ENCODE measurements at places on chromosomes 1 and 21. TPM values are rescaled to one million over a fixed set of nuclear protein-coding genes. Genes with fewer than 3 reads are reported as not detected.

GRCh38 chr1:225813214-225813964 lies 3.5 kb downstream of the EPHX1 start:
- DNase-seq: peak; percentile 74

DNA sequence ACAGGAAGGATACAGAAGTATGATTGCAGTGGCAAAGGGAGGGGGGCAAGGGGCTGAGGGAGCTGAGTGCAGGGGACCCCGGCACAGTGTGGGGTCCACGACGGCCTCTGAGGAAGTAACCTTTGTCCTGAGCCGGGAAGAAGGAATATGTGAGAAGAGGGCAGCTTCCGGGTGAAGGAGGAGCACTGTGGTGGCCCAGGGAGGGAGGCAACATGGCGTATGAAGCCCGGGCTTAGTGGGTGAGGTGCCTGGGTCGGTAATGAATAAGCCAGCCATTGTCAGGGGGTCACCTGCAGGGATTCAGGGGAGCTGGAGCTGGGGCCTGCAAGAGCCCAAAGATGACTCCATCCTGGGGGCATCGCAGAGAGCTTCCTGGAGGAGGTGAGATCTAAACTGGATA lies 200.4 kb downstream of the FOXD2 start:
- DNase-seq: no peak

DNA sequence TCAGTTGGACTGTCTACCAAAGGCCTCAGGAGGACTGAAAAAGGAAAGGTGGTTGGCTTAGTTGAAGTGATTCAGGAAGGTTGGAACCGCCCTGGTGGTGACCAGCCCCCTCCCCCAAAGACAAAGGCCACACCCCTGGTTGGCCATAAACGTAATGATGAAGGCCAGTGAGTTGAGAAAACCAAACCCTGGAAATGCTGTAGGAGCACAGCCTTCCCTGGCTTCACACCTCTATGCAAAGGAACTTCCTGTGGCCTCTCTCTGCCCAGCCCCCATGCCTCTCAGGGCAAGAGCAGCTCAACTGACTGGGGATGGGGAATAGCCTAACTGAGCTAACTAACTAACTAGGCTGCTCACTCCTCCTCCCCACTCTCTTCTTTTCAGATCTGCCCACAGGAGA lies 90.4 kb downstream of the NPHP4 start:
- DNase-seq: no peak

- no peak for DNase-seq
Measured at GRCh38 chr1:76865696-76866286, 1.5 kb upstream of the ST6GALNAC5 start.

- DNase-seq: no peak
Measured at GRCh38 chr1:9626201-9626608, 25.3 kb upstream of the PIK3CD start.

GRCh38 chr1:197198911-197199310 lies 52.4 kb upstream of the ASPM start:
- no peak for DNase-seq

GRCh38 chr1:230494514-230494913 lies 68.4 kb upstream of the PGBD5 start:
- no peak for DNase-seq

DNA sequence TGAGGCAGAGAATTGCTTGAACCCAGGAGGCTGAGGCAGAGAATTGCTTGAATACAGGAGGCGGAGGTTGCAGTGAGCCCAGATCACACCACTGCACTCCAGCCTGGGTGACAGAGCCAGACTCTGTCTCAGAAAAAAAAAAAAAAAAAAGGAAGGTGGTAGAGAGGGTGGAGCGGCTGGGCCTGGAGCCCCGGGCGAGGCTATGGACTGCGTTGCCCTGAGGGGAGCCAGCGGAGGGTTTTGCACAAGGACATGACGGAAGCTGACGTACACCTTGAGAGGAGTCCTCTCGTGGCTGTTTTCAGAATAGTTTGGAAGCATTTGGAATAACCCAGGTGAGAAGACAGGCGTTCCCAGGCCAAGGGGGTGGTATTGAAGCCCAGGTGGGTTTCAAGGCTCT lies 6.9 kb upstream of the FBLIM1 start:
- no peak for DNase-seq

DNA sequence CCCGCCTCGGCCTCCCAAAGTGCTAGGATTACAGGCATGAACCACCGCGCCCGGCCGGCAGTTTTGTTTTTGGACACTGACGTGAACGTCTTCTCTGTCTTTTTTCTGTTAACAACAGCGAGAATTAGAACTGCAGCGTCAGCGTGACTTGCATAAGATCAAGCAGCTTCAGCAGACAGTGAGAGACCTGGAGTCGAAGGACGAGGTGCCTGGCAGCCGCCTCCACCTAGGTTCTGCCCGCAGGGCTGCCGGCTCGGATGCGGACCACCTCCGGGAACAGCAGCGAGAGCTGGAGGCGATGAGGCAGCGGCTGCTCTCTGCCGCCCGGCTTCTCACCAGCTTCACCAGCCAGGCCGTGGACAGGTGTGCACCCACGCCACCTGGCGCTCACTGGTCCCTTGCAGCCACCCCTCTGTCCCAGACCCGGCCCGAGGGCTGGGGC lies 22.9 kb upstream of the DIP2A start:
- no peak for DNase-seq

DNA sequence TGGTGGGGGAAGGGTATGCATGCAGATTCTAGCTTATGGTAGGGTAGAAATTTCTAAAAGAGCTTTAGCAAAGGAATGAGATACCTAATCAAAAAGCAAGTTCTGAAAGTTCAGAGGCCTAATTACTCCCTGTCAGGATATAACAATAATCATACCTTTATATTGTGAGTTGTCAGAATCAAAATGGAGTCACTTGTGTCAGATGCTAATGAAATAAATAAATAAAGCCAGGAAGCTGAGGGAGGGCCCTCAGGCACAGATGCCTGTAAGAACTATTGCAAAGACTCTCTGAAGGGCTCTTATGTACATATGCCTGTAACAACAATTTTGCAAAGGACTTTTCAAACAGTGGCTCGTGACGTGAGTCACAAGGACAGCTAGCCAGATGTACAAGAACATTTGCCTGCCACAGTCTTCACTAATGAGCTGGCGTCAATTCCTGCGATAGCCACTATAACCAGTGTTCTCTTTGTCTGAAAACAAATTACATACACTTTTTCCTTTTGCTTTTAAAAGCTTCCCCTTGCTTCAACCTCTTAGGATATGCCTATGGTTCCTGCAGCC lies 27.4 kb upstream of the DNASE2B start:
- peak; percentile 56 for DNase-seq

GRCh38 chr1:200260597-200261335 lies 149.1 kb downstream of the ZNF281 start:
- DNase-seq: no peak

DNA sequence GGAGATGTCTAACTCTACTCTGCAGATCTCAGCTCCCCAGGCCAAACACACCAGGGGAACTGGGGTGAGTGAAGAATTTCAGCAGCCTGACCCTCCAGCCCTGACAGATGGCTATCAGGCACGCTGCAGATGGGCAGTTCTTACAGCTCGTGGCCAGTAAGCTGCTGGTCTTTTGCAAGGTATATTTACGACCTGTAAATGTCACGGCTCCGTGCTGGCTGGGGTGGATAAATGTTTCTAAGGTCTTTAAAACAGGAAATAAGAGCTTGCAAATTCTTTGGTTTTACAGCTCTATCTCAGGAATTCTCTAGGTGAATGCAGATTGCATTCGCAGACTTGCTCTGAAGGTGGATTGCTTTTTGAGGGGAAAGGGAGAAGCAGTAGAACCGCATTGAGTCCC lies 10.1 kb downstream of the DOP1B start:
- DNase-seq: no peak

DNA sequence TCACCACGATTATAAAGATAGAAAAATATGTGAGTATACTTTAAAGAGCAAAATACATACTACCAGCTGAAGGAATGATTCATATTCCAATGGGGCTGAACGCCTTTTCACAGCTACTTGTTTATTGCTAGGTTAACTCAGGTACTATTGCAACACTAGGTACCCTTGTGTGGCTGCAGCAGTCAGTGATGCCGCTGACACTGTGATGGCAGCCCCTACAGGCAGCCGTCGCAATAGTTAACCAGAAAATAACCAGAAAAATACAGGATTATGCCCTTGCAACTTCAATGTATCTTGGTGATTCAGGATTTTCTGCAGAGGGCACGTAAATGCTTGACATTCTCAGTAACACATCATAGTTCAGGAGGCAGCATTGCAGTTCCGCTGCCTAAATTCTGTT lies 1.6 kb upstream of the MARK1 start:
- DNase-seq: no peak

- DNase-seq: peak; percentile 56
Measured at GRCh38 chr1:9466780-9467758, 72.2 kb upstream of the SLC25A33 start.

DNA sequence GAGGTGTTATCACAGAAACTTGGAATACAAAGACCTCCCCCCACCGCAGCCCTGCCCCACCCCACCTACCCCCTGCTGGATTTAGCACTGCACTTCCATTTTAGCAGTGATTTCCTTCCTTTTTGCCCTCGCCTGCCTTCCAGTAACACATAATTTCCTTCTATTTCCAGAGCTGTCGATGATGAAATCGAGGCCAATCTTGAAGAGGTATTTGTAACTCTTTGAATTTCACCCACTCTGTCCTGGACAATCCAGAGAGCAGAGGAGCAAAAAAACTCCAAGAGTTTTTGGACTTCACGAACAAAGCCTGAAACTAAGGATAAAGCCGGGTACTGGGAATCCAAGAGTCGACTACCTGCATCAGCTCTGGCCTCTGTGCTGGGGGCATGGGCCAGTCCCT lies 49.1 kb downstream of the CAPN2 start:
- DNase-seq: no peak

- no peak for DNase-seq
Measured at GRCh38 chr1:160058087-160058486, 11.9 kb downstream of the KCNJ10 start.

- no peak for DNase-seq
Measured at GRCh38 chr1:154496383-154496782, 5.6 kb upstream of the TDRD10 start.

DNA sequence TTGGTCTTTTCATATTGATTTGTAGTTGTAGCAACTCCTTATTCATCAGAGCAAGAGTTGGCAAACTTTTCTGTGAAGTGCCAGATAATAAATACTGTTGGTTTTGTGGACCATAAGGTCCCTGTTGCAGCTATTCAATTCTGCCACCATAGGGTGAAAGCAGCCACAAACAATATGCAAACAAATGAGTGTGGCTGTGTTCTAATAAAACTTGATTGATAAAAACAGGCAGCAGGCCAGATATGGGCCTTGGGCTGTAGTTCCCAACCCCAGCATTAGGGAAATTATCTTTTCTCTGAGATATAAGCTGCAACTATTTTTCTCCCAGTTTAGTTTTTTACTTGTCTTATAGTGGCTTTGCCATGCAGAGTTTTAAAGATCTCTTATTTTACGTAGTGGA lies 469.2 kb downstream of the SMYD3 start:
- DNase-seq: no peak

DNA sequence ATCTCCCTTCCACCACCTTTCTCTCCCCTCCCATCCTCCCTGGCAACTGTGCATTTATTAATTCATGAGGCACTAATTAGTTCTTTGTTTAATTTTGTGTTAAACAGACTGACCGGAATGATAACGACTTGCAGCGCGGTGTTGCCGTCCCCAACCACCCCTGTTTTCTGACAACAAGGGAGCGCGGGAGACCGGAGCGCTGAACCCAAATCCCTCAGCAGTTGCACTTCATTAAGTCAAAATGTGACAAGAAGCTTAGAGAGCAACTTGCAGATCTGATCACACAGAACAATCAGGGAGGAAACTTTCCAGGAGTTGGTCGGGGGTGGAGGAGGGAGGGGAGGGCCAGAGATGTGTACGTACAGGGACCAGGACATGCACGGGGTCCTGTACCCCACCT lies 89.2 kb downstream of the CASZ1 start:
- DNase-seq: no peak

GRCh38 chr1:42766741-42767509 lies at the start of the genes C1orf50 and P3H1:
C1orf50 (plus strand) TSS chr1:42767249; CDS start chr1:42767312, 63 bp downstream.
P3H1 (minus strand) TSS chr1:42767028; CDS start chr1:42766971, 57 bp downstream.
- DNase-seq: peak; percentile 100

DNA sequence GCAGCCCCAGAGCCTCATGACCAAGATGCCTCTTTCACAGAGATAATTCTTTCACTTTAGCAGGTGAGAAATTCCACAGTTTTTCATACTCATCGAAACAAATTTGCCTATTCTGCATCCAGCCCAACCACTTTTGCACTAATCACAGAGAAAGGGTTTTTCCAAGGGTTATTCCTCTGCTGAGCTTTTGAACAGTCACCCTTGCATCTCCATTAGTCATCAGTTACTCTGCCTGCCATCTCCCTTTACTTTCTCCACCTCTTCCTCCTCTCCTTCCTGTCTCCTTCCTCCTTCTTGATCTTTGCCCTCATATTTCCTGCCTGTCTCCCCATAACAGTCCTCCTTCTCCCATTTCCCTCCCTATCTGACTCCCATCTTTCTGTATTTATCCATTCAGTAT lies 43.9 kb downstream of the FH start:
- DNase-seq: no peak

- peak; percentile 73 for DNase-seq
Measured at GRCh38 chr1:58898739-58899586, 115.1 kb upstream of the JUN start.

DNA sequence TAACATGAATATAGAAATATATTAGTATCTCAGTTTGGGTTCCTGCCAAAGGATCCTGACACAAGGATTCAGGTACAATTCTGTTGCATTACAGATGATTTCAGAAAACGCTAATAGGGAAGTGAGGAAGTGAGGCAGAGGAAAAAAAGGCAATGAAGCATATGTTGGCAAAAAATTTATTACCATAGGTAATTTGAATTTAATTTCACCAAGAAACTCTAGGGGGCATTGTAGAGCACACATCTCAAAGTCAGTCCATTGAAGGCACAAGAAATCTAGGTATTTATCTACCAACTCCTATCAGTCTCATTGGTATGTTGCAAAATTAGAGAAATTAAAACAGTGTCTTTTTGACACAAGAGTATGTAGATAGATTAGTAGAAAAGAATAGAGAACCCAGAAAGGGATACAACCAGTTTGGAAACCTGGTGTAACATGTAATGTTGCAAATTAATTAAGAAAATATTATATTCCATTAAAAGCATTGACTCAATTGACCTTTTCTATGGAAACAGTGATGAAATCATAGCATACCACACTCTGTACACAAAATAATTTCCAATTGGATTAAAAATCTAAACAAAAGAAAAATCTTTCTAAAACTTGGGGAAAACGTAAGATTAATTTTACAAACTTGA lies 104.9 kb upstream of the SNX7 start:
- DNase-seq: no peak

GRCh38 chr1:85148524-85149250 lies 52.1 kb downstream of the SYDE2 start:
- DNase-seq: no peak

GRCh38 chr21:43824333-43825241 lies 35.2 kb downstream of the RRP1 start:
- DNase-seq: peak; percentile 60

SAMD11 gene
- total RNA-seq: 49.7 TPM

OPRD1 gene
- total RNA-seq: not detected

DIO1 gene
- total RNA-seq: 1.2 TPM

TOE1 gene
- 9.2 TPM for total RNA-seq

PSMG1 gene
- total RNA-seq: 41.3 TPM

ORC1 gene
- total RNA-seq: 2.3 TPM

KRTAP12-2 gene
- total RNA-seq: not detected

PROK1 gene
- not detected for total RNA-seq

Data from left lung (tissue), 14 donors.